ENCODE measurements at places on chromosomes 7 and 10. TPM values are rescaled to one million over a fixed set of nuclear protein-coding genes. Genes with fewer than 3 reads are reported as not detected.

The H2BK1 gene
- not detected for polyA plus RNA-seq

The AQP1 gene
- polyA plus RNA-seq, result 216 TPM

The FAM24B gene
- polyA plus RNA-seq, result 1.2 TPM

The AKR1C8 gene
- 0.32 TPM for polyA plus RNA-seq

The VCL gene
- polyA plus RNA-seq, result 74.6 TPM

DNA sequence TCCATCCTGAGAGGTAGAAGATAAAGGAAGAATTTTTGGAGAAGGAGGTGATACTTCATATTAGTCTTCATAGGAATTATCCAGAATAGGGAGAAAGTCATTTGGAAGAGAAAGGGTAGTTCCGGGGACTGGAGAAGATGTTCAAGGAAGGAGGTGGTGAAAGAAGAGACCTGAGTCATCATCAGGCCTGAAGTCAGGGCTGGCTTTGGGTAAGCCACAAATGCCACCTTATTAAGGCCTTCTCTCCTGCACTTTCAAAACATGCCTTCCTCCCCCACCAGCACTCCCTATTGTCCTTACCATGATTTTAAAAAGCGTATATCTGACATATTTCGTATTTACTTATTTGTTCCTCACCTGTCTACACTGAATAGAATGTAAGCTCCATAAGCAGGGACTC lies 112.2 kb upstream of the LRGUK start:
- DNase-seq, result no peak

GRCh38 chr10:130763491-130763890 lies 548.0 kb downstream of the TCERG1L start:
- DNase-seq, result no peak

DNA sequence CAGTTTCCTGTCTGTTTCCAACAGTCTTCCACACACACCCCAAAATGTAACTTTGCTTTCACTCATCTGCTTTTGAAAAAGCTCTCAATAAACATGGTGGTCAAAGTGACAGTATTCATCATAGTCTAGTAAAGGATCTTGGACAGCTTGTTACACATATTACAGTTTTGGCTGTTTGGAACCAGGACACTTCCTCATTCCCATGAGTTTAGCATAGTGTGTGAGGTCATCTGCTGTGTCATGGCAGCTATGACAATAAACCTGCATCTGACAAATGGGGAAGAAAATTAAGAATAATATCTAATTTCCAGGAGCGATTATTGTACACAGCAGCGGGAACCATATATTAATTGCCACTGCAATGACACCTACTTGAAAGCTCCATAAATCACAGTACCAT lies 184.3 kb upstream of the SLC26A5 start:
- no peak for DNase-seq

DNA sequence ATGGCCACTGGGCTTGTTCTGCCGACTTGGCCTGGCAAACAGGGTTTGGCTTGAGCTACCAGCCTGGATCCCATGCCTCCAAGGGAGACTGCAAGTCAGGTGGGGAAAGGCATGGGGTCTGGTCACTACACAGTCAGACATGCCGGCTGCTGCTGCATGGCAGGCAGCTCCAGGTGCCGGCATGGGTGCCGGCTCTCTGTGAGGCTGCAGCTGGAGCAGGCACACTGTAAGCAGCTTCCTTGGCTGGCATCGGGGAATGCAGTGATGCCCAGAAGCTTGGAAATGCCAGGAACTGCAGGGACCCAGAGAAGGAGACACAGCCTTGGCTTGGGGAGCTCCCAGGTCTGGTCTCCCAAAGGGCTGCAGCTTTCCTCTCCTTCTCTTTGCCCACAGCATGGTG lies 305.5 kb upstream of the NRG3 start:
- peak; percentile 21 for DNase-seq

DNA sequence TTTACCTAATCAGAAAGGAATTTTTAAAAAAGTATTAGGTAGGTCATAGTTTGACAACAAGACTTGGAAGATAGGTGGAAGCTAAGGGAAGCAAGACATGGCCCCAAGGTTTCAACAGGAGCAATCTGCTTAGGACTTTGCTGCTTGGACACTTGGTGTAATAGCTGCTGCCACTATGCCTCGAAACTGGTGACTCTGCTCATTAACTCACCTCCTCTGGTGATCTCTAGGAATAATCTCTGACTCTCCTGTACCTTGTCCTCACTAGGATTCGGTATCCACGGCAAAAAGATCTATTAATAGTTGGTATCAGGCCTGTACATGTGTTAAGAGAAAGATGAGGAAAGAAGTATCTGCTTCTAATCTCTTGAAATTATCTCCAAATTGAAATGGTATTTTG lies 53.1 kb downstream of the PTEN start:
- DNase-seq, result no peak

DNA sequence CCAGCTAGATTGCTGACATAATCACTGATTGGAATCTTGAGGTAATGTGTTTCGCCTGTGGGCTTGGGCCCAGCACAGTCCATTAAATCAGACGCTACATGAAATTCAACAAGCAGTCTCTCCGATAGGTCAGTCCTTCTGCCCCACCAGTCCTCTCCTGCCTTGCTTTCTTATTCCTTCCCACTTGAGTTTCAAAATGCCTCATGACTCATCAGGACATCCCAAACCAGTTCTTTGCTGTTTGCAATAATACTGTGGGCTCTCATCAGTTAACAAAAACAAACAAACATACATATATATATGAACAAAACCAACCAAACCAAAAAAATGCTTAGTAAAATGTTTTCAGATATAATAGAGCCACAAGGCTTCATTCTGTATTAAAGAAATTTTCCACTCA lies 599.0 kb downstream of the SORCS1 start:
- no peak for DNase-seq

DNA sequence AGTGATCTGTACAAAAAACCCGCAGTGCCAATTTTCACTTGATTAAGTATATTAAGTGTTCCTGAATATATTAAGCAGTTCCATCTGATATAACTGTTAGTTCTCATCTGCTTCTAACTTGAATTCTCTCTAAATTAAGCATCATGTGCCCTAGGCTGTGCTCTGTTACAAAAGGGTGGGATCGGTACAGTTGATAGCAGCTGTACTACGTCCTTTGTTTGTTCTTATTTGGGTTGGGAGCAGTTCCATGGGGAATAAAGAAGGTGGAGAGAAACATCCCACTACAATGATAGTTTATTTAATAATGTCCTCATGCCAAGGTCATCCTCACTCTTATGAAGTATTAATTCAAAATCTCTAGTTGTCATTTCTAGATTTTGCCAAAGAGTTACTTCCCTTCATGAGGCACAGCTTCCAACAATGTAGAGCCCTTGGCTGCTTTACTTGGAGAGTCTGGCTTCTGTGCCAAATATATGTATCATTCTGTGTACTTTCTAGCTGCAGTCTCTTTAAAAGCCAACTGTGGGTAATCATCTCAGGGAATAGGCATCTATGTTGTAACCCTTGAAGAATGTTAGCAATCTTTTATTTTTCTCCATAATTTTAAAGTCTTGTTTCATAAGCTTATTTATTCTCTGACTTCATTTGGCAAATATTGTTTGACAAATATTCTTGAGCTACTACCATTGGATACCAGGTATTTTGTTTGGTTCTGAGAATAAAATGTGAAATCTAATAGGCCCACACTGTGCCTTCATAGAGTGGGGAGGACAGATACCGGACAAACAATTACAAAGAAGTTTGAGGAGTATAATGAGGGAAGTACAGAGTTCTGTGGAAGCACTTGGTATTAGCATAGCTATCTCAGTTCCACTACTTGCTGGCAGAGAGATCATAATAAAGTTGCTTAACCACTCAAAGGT lies 22.4 kb upstream of the AHR start:
- no peak for DNase-seq

- no peak for DNase-seq
These were observed 7.6 kb upstream of the GRID2IP start for GRCh38 chr7:6558837-6559236.
